ENCODE measurements at places on chromosomes 7 and 10.

GRCh38 chr10:13399752-13400151 is 51.7 kb upstream of the SEPHS1 start:
- no peak for DNase-seq

GRCh38 chr7:9192969-9193368 is 759.6 kb downstream of the NXPH1 start:
- no peak for DNase-seq

GRCh38 chr10:47113907-47114500 is 186.0 kb upstream of the GDF10 start:
- no peak for DNase-seq

DNA sequence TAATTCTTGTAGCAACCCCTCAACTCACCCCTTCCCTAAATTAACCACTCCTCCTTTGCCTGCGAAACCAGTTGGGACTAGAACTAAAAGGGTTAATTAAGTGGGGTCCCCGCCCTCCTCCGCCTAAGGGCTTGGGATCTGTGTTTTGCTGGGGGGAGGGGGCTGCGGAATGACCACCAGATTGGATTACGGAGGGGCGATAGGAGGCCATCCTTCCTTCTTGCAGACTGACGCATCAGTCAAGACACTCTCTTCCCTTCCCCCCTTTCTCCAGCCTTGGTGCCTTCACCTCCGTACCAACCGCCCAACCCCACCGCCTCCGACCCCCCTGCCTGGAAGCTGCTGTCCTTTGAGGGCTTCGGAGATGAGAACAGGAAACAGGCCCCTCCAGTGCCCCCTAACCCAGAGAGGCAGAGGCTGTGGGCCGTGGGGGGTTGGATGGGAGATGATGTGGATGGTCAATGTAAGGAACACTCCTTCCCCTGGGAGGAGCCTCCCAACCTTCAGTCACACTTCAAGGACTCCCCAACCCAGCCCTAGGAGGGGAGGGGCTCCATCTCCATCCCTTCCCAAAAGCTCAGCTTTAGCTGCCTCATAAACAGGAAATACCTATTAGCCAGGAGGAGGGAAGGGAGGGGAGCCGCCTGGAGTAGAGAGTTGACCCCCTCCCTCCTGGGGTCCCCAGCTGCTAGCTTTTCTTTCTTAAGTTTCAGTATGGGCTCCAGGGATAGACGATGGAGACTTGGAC is 997 bp upstream of the LDB1 start:
- peak; percentile 58 for DNase-seq

DNA sequence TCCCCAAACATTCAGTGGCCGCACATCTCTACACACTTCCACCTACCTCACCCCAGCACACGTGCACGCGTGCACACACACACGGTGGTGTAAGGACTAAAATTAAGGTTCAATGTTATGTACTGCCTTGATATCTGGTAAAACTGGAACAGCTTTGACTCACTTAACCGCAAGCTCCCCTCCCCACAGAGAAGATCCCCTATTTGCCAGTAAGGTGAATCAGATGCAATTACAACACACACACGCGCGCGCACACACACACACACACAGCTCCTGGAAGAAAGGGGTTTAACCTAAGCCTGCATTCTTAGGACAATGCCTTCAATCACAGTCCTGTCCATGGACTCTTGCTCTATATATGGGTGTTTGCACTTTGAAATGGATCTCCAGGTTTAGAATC is 25.5 kb upstream of the VPS41 start:
- no peak for DNase-seq

GRCh38 chr7:129213828-129214227 is 11.0 kb upstream of the AHCYL2 start:
- no peak for DNase-seq

GRCh38 chr7:51619880-51620279 is 303.3 kb upstream of the COBL start:
- DNase-seq = no peak

DNA sequence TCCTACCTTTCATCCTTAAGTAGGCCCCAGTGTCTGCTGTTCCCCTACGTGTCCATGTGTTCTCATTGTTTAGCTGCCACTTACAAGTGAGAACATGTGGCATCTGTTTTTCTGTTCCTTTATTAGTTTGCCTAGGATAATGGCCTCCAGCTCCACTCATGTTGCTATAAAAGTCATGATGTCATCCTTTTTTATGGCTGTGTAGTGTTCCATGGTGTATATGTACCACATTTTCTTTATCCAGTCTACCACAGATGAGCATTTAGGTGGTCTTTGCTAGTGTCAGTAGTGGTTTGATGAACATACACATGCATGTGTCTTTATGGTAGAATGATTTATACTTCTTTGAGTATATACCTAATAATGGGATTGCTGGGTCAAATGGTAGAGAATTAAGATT is 146.2 kb upstream of the SLC26A5 start:
- DNase-seq = no peak

DNA sequence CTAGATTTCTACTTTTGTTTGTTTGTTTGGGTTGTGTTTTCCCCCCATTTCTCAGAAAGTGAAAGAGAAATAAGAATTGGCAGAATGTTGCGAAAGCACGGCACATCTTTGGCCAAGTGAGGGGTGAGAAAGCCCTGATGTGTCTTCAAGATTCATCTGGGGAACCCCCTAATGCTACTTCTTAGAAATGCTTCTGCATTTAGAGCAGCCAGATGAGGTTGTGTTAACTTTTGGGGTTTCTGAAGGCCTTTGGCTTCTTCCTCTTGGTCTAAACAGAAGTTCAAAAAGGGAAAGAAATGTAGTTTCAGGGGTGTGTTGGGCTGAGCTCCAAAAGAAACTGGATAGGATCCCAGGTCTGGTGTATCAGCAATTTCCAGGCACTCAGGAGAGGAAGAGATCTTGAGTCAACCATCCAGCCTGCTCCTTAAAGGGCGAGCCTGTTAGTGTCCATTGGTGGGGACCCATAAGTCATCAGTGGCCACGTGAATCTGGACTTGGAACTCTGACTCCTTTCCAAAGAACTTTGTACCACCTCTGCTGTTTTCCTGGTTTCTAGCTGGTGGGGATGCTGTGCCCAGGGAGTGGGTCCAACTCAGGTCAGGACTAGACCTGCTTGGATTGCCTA is 6.5 kb downstream of the DUSP5 start:
- DNase-seq = no peak

DNA sequence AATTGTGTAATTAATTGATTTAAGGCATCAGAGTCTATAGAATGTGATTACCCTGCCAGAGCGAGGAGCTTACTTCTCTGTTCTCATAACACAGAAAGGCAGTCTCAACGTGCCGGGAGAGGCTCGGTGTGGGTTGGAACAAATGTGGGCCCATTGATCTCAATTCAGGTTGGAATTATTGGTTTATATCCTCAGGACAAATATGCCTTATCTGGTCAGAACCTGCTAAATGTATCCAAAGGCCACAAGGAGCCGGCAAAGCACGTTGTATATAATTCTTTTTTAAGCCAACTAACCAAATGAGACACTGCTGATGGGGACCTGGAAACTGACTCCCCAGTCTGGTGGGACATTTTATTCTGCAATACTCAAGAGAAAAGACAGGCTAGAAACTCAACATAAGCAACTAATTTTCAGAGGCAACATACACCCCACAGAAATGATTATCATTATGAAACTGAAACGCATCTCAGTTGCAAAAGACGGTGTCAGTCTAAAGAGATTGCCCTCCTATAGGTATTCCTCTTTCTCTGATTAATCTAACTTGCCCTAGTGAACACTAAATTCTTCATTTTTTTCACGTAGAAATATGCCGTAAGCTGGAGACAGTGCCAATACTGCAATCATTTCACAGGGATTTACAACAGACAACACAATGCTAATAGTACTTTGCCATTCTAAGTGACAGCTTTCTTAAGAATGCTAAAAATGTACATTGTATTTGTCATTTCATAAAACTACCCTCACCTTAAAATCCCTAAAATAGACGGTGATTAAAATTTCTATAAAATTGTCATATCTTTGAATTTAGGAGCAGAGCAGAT is 9.4 kb downstream of the EBF3 start:
- no peak for DNase-seq

DNA sequence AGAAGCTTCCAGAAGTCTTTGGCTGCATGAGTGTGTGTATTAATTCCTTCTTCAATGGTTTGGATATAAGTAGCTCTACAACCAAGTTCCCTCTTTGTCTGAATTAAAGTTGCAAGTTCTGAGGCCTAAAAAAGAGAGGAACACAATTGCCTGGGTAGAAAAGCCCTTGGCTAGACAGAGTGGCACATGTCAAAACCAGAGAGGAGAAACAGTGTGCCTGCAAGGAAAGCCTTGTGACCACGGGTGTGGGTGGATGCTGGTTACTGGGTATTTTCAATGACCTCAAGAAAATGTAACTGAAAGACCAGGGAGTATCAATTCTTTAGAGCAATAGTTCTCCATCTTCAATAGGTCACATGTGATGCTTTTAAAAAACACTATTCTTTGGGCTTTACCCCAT is 148.3 kb downstream of the SVIL start:
- DNase-seq = no peak

GRCh38 chr7:140559410-140559809 is 80.1 kb upstream of the MKRN1 start:
- no peak for DNase-seq

- DNase-seq = no peak
Observed at GRCh38 chr7:156603011-156603410, 37.6 kb upstream of the RNF32 start.

GRCh38 chr7:35555934-35556333 is 139.0 kb downstream of the HERPUD2 start:
- DNase-seq = no peak

DNA sequence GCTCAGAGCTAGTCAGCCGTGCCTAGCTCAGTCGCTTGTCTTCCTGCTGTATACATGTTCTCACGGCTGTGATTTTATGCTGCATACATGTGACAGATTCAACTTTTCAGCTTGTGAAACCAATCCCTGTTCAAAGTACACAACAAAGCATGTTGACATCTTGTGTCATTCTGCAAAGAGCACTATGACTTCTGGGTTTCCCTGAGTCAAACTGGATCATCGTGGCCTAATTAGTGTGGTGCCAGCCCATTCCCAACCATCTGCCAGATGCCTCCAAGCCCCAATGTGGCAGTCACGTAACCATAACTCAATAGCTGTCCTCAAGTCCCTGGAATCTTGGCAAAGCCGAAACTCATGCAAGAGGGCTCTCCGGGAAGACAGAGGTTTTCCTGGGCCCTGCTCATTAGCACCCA is 144.8 kb downstream of the MYOF start:
- no peak for DNase-seq
